ENCODE measurements at places on chromosomes 7 and 10. TPM values are rescaled to one million over a fixed set of nuclear protein-coding genes. Genes with fewer than 3 reads are reported as not detected.

DNA sequence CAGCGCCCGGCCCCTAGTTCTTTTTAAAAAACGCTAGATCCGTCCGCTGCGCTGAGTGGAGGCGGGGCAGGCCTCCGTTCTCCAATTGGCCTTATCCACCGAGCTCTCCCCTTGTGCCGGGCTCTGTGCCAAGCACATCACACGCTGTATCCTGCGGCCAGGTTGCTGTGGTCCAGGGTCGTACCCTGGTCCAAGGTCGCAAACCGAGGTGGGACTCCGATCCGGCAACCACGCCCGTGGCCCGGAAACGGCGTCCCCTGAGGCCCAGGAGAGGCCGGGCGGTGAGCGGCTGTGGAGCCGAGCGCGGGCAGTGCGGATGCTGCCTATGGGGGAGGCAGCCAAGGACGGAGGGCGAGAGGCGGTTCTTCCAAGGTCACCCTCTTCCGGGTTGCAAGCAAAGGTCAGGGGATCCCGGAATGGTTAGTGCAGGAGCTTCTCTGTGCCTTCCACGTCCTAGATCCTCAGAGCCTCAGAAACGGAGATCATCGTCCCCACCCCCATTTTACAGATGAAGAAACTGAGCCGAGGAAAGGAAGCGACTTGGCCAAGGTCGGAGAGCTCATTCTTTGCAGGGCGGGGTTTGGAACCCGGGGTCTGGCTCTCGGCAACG is 72.4 kb upstream of the LRRC4 start:
- DNase-seq: no peak

GRCh38 chr10:615583-616152 is 73.8 kb downstream of the DIP2C start:
- DNase-seq: no peak

DNA sequence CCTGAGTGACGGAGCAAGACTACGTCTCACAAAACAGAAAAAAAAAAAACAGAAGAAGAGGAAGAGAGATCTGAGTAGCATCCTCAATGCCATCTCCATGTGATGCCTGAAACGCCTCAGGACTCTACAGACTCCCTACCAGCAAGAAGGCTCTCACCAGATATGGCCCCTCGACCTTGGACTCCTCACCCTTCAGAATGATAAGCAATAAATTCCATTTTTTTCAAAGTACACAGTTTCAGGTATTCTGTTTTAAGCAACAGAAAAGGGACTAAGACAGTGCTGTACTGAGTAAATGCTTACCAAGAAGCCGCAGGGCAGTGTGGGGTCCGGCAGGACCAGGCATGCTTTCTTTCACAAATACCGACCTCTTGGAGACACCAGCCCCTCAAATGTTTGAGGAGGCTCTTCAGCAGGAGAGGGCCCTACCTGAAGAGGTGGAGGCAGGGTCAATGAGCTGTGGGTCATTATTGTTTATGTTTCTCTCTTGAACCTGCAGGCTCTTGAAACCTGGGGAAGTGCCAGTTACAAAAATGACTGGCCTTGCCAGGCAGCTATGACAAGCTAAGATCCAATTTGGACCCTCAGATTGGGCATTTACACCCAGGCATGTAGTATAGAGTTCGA is 204.1 kb upstream of the LYZL1 start:
- no peak for DNase-seq

- peak; percentile 53 for DNase-seq
Observed at GRCh38 chr7:70694971-70695794, 436.8 kb upstream of the GALNT17 start.

DNA sequence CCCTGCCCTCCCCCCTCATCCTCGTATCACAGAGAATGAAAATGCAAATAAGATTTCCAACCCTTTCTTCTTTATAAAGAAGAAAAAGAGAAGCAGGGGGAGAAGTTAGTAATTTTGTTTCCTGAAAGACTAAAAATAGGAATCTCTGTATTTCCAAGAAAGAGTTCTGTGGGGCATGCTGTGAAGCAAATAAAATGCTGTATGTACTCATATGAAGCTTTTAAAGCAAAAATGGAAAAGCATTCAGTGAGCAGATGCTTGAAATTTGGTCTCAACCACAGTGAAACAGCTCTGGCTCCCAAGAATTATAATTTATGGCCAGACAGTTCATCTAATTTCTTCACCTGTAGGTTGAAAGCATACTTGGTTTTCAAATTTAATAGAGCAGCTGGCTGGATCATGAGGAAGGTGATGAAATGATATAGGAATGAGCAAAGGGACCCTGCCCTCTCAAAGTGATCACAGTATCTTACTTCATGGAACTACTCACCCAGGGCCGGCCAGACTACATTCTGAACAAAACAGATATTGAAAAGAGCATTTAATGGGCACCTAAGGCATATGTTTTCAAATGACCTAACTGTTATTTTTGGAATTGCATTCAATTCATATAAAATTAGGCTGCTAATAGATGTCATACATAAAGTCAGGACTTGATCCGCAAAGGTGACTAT is 31.4 kb downstream of the SVIL start:
- peak; percentile 5 for DNase-seq

DNA sequence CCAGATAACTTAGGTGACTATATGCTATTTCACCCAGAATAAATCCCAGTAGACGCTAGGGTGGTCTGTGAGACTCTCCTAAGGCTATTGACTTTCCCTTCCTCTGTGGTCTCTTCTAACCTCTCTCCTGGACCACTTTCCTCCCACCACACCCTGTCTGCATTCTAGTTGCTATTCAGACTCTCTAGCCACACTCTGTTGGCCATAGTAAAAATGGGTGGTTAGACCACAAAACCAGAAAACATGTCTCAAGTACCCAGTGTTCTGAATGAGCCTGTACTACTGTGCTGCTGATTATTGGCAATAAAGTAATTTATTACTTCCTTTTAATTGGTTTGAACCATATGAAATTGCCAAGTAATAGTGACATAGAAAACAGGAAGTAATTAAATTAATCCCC is 240.8 kb downstream of the KIF20B start:
- no peak for DNase-seq

DNA sequence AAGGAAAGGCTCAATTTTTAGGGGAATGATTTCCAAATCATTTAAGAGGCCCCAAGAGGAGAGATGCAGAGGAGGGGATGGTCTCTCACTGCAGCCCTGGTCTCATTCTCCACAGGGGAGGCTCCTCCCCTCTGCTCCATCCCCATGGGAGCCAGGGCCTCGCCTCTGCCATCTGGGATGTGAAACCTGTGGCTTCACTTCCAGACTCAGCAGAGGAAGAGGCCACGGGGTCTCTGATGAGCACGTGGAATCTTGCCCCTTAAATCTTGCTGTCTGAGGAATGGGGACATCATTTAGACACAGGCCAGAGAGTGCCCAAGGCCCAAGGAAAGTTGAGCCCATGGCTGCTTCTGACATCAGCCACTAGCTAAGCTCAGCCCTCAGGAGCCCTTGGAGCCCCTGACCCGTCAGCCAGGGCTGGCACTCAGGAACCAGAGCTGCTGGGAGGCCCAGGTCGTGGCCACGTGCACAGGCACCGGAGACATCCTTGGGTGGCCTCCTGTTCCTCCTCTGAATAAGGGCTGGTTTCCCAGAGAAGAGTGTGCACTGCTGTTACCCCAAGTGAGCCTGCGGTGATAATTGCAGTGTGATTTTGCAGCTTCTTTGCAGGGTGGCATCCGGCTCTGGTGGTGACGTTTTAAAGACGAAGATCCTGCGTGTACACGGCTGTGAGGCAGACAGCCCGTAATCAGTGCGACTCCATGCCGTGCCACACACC is 50.5 kb downstream of the VIPR2 start:
- peak; percentile 28 for DNase-seq

- no peak for DNase-seq
Observed at GRCh38 chr7:40299097-40299496, 164.3 kb downstream of the SUGCT start.

GRCh38 chr7:13454916-13455592 is 534.4 kb downstream of the ETV1 start:
- DNase-seq: no peak

- DNase-seq: no peak
Observed at GRCh38 chr7:16811551-16811950, 6.8 kb upstream of the AGR2 start.

- DNase-seq: no peak
Observed at GRCh38 chr7:37441816-37442215, 6.8 kb downstream of the ELMO1 start.

DNA sequence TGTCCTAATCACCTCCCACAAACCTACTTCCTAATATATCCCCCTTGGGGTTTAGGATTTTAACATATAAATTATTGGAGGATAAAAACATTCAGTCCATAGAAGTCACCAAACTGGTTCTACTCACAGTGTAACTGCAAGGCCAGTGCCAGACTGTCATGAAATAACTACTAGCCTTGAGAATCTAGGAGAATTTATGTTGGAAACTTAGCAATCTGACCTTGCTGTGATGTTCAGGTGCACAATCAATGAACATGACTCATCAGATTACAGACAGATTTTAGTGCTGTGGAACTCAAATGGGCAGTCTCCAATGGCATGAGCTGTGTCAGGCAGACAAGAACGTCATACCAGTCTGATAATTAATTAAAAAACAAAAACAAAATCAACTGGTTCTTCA is 571.4 kb upstream of the IGFBP3 start:
- DNase-seq: no peak

DNA sequence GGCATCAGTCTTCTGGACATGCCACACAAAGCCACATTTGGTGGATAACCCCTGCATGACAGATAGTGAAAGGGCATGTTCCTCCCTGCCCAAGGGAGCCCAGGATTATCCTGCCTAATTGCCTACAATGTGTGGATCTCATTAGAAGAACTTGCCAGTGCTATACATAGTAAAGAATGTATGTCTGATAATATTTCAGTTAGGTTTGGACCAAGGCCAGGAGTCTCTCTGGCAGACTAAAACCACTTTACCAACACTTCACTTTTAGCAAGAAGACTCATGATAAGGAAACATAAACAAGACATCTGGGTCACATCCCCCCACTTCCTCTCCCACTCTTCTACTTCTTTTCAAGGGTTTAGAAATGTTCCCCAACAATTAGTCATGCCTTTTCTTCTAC is 196.7 kb downstream of the MTERF1 start:
- no peak for DNase-seq

GRCh38 chr7:149297034-149297755 is 35.2 kb downstream of the ZNF783 start:
- no peak for DNase-seq

The ZNF365 gene
- not detected for total RNA-seq

The LRMDA gene
- total RNA-seq: 9.1 TPM

The TMEM72 gene
- not detected for total RNA-seq

The SAP25 gene
- total RNA-seq: 0.86 TPM

The ANKRD2 gene
- not detected for total RNA-seq

The MYL10 gene
- not detected for total RNA-seq

Measured in left lobe of liver (tissue), 2 donors.